ENCODE measurements at places on chromosomes 11 and 22. TPM values are rescaled to one million over a fixed set of nuclear protein-coding genes. Genes with fewer than 3 reads are reported as not detected.

OR51B2 gene
- total RNA-seq = not detected

OR4A16 gene
- not detected for total RNA-seq

PRODH gene
- under 0.01 TPM for total RNA-seq

HEPN1 gene
- not detected for total RNA-seq

All from articular chondrocyte of knee joint (primary cell).